Daoy (cell line): ENCODE measurements at places on chromosomes 11 and 22. TPM values are rescaled to one million over a fixed set of nuclear protein-coding genes. Genes with fewer than 3 reads are reported as not detected.

Gene RASD2
- total RNA-seq: 0.34 and 0.54 TPM in 2 replicates

Gene RIN1
- total RNA-seq: 13.2 and 14.6 TPM in 2 replicates

Gene OR51B4
- total RNA-seq: not detected in 2 replicates

DNA sequence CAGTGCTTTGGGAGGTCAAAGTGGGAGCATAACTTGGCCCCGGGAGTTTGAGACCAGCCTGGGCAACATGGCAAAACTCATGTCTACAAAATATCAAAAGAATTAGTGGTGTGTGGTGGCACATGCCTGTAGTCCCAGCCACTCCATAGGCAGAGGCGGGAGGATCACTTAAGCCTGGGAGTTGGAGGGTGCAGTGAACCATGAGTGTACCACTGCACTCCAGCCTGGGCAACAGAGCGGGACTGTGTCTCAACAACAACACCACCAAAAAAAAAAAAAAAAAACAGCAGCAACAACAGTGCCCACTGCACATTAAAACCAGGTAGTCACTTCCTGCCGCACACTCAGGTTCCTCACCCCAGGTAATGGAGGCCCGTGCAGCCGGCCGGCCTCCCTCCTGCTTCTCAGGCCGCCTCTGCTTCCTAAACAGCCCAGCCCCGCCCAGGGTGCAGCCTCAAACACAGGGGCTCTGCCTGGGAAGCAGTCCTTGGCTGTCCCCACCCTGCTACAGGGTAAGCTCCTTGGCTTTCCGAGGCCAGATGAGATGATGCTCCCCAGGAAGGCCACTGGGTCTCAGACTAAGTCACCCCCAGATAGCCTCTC is 318.3 kb downstream of the SHANK2 start:
- DNase-seq: no peak

GRCh38 chr11:71251761-71252268 is 562 bp downstream of the SHANK2 start:
- peak; percentile 28 for DNase-seq
